ENCODE measurements at places on chromosomes 7 and 10. TPM values are rescaled to one million over a fixed set of nuclear protein-coding genes. Genes with fewer than 3 reads are reported as not detected.

DNA sequence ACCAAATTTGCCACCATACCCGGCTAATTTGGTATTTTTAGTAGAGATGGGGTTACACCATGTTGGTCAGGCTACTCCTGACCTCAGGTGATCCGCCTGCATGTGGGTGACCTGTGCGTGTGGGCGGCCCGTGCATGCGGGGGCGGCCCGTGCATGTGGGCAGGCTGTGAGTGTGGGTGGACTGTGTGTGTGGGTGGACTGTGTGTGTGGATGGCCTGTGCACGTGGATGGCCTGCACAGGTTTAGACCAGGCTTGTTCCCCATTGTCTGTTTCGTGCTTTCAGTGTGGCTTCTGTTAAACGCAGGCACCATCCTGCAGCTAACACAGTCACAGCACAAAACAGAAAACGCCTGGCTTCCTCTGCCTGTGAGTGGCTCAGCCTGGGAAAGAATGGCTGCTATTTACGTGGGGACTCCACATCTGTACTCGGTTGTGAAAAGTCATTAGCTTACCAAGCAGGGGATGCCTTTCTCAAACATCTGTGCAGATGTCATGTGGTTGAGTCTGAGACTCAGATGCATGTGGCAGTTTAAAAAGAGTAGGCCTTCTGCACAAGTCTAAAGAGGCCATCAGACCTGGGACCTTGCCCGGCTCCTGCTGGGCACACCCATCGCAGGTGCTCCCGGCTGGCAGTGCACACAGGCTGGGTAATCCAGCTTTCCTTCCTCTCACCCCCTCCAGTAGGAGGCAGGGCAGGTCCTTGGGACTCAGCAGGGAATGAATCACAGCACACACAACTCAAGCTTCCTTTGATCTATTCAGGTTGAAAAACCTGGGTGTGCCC lies 91.6 kb downstream of the COBL start:
- H3K4me1 ChIP-seq: no peaks in the 10 kb centered on the region
- H3K4me3 ChIP-seq: no peak overlapping the region
- no peaks in the 10 kb centered on the region for H3K36me3 ChIP-seq
- no peak overlapping the region for H3K27ac ChIP-seq
- DNase-seq: peak; percentile 54
- no peaks in the 10 kb centered on the region for H3K27me3 ChIP-seq

- H3K27me3 ChIP-seq: no peaks in the 10 kb centered on the region
- no peak overlapping the region for H3K4me3 ChIP-seq
- no peak for DNase-seq
- H3K36me3 ChIP-seq: no peaks in the 10 kb centered on the region
- H3K4me1 ChIP-seq: no peaks in the 10 kb centered on the region
These were observed 40.6 kb downstream of the STAM start for GRCh38 chr10:17684537-17684936.

DNA sequence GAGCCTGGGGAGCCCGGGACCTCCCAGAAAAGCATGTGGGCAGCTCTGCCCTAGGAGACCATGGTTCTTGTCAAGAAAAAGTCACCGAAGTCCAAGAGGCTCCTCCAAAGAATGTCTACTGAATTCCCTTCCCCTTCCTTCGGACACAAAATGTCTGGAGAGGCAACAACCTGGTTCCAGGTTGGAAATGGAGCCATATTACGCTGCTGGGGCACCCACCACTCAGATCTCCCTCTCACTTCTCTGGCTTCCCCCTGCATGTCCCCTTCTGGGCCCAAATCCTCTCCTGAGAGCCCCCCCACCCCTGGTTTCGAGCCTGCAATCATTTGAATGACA lies 52.6 kb downstream of the RGS10 start:
- no peak overlapping the region for H3K27ac ChIP-seq
- H3K27me3 ChIP-seq: no peaks in the 10 kb centered on the region
- no peak for DNase-seq
- H3K36me3 ChIP-seq: no peaks in the 10 kb centered on the region

DNA sequence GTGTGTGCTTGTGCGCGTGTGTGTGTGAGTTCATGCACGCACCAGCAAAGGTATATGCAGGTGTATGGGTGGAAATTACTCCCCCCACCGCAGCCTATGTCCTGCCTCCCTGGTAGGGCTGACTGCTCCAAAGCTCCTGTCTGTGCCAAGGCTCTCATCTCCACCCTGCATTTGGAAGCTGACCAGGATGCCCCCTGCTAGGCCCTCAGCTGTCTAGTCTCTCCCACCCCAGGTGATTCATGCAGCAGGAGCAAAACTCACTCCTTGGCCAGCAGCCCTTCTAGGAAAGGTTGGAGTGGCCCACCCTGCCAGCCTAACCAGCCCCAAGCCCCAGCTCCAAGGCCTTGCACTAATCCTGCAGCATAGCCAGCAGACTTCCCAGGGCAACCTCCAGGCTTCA lies 148.4 kb downstream of the GRID1 start:
- H3K36me3 ChIP-seq: no peaks in the 10 kb centered on the region
- no peak for DNase-seq
- H3K4me1 ChIP-seq: no peaks in the 10 kb centered on the region
- H3K4me3 ChIP-seq: no peak overlapping the region

GRCh38 chr7:136640977-136641376 lies 227.5 kb upstream of the CHRM2 start:
- H3K27me3 ChIP-seq: no peaks in the 10 kb centered on the region
- no peak overlapping the region for H3K4me3 ChIP-seq

Gene MRLN
- not detected for total RNA-seq

Gene RSU1
- 45.4 TPM for total RNA-seq
